CD8-positive, alpha-beta memory T cell (primary cell): ENCODE measurements at places on chromosomes 6 and 20.

DNA sequence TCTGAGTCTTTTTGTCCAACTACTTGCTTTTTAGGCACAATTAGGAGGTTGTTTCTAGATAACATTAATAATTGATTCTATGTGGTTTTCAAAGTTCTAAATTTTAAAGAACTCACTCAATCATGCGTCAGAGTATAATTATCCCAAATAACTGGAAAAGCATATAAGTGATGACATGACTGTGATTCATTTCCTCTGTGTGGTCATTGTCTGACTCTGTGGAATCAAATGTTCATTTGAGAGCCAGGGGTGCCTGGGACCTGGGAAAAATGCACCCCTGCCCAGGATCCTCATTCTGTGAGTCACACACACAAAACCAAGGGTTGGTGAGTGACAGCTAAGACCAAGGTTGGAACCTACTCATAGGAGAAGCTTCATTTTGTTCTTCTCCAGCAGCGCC is 127.1 kb upstream of the MLIP start:
- H3K27me3 ChIP-seq, result no peaks in the 10 kb centered on the region
- no peak overlapping the region for H3K4me3 ChIP-seq
- no peak overlapping the region for H3K27ac ChIP-seq

GRCh38 chr6:167093922-167094432 is 28.9 kb upstream of the CCR6 start:
- H3K36me3 ChIP-seq, result no peaks in the 10 kb centered on the region
- peak overlapping the region; percentile 62 for H3K27ac ChIP-seq
- peak; percentile 81 for DNase-seq
- H3K4me1 ChIP-seq, result peaks cover 48% of the 10 kb centered on the region
- peak overlapping the region; percentile 46 for H3K4me3 ChIP-seq

DNA sequence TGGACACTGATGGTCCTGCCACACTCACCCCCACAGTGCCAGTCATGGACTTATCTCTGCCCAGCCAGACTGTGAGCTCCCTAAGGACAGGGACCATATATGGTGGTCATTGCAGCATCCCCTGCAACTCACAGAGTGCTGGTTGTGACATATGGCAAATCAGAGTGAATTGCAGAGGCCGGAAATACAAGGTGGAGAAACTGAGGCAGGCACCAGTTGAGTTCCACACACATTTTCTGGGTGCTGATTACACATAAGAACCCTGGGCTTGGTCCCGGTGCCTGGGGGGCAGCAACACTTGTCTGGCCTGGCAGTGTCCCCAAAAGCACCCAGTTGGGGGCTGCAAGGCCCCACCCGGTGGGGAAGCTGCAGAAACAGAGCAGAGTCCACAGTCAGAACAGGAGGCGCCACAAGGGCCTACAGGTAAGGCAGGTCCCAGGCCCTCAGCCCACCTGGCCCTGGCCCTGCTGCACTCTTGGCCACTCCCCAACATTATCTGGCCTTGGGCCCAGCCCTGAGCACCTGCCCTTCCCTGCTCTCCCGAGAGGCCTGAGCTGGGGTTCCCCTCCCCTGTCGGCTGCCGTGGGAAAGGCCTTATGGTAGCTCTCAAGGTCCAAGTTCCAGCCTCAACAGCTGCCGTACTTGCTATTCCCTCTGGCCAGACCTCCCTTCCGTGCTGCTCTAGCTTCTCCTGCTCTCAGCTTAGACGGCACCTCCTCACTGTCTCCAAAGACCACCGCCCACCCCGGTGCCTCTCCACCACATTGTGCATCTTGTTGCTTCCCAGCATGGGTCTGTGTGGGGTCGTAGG is 140.8 kb upstream of the PTPN1 start:
- no peaks in the 10 kb centered on the region for H3K4me1 ChIP-seq
- H3K4me3 ChIP-seq, result no peak overlapping the region
- no peak for DNase-seq
- no peak overlapping the region for H3K27ac ChIP-seq

DNA sequence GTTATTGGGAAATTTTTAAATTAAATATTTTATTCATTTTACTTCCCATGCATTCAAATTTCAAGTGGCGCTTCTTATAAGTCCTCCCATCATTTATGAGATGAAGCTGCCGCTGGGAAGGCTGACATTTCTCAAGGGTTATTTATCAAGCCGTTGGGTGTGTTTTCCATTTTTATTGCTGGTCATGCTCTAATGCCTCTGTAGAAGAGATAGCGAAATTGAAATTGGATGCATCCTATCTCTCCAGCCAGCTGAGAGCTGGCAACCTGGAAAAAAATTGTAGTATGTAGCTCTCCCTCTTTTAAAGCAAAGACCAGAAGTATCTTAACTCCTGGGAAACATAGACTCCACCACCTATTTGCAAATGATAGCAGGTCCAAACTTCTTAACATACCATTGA is 135.9 kb downstream of the C6orf118 start:
- H3K4me3 ChIP-seq, result no peak overlapping the region
- no peaks in the 10 kb centered on the region for H3K36me3 ChIP-seq
- no peaks in the 10 kb centered on the region for H3K4me1 ChIP-seq
- no peak overlapping the region for H3K27ac ChIP-seq
- DNase-seq, result no peak

DNA sequence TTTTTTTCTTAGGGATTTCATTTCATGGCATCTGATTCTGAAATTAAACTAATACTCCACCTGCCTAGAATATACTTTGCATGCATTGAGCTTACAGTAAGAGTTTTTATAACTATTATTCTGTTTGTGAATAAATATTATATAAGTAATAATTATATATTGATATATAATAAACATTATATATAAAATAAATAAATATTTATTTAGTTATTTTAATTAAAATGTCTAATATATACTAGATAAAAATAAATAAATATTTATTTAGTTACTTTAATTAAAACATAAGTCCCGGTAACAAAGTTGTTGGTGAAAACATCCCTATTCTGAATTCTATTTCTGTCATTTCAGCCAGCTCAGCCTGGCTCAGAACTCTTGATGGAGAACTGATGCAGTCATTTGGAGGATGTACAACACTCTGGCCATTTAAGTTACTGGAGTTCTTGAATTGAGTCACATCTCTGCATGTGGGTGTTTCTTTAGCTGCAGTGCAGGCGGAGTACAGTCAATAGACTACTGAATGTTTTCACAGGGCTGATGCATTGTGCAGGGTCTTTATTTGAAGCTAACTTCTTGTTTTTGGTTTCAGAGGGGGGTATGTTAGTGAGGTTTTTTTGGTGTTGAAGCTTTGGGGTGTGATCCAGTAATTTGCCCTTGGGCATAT is 508.9 kb upstream of the ADGRB3 start:
- no peak overlapping the region for H3K27ac ChIP-seq
- H3K27me3 ChIP-seq, result no peaks in the 10 kb centered on the region
- no peak for DNase-seq
- H3K4me1 ChIP-seq, result no peaks in the 10 kb centered on the region
- H3K36me3 ChIP-seq, result no peaks in the 10 kb centered on the region

DNA sequence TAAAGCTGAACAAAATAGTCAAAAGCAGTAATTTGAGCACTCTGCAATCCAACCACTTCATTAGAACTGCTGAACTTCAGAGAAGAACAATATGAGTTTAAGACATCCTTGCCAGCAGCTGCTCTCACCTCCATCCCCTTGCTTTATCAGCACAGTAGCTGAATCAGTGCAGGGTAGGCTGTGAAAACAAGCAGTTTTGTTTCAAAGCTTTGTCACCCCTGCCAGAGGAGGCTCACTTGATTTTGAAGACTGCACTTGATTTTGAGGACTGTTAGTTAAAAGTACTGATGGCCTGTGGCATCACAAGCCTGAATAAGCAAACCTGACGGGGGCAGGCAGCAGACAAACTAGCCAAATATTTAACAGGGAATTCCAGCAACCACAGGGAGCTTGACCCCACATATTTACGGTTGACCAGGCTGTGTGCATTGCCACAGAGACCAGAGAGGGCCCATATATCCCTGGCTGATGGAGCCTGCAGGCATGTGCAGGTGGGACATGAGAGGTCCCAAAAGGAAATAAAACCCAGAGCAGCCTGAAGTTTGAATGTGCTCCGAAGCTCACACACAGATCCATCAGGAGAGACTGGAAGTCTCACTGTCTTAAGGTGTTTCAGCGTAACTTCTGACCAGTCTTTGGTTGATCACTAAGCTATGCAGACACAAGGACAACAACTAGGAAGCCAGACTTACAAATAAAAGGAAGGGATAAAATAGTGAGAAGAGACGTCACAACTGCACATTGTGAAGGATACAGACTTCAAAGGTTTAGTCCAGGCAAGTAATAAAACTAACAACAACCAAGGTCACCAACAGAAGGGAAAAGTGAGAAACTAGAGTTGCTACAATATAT is 97.4 kb downstream of the PDSS2 start:
- DNase-seq, result no peak
- no peaks in the 10 kb centered on the region for H3K27me3 ChIP-seq
- no peak overlapping the region for H3K4me3 ChIP-seq
- H3K36me3 ChIP-seq, result peaks cover 4% of the 10 kb centered on the region
- H3K4me1 ChIP-seq, result no peaks in the 10 kb centered on the region
- no peak overlapping the region for H3K27ac ChIP-seq

DNA sequence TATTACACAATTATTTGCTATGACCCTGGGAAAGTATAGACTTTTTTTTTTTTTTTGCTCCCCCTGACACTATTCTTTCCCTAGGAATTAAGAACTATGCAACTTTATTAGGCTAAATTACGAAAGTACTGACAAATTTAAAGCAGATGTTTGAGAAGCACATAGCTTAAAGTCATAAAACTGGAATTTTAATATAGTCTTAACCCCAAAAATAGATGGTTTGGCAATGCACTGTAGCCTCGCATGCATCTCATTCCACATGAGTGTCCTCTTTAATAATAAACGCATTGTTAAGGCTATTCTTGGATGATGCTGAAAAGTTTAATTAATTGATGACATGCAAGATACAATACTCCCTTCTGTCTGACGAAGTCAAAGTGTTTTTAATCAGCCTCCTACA is 49.3 kb downstream of the TBC1D7 start:
- no peaks in the 10 kb centered on the region for H3K36me3 ChIP-seq
- no peak overlapping the region for H3K4me3 ChIP-seq
- H3K27me3 ChIP-seq, result no peaks in the 10 kb centered on the region

GRCh38 chr6:137099689-137100403 is 55.1 kb upstream of the IL20RA start:
- no peaks in the 10 kb centered on the region for H3K27me3 ChIP-seq
- no peak overlapping the region for H3K4me3 ChIP-seq
- no peak for DNase-seq
- no peaks in the 10 kb centered on the region for H3K36me3 ChIP-seq

- no peaks in the 10 kb centered on the region for H3K36me3 ChIP-seq
- no peak overlapping the region for H3K27ac ChIP-seq
- DNase-seq, result no peak
Observed at GRCh38 chr6:109623288-109623687, 67.7 kb downstream of the AK9 start.

GRCh38 chr6:18343741-18344140 is 43.4 kb upstream of the RNF144B start:
- H3K27ac ChIP-seq, result no peak overlapping the region
- DNase-seq, result no peak
- H3K27me3 ChIP-seq, result no peaks in the 10 kb centered on the region
- H3K36me3 ChIP-seq, result no peaks in the 10 kb centered on the region

GRCh38 chr6:113953346-113953745 is 17.6 kb downstream of the HDAC2 start:
- H3K4me1 ChIP-seq, result no peaks in the 10 kb centered on the region
- no peak overlapping the region for H3K27ac ChIP-seq
- peaks cover 12% of the 10 kb centered on the region for H3K36me3 ChIP-seq
- no peak overlapping the region for H3K4me3 ChIP-seq
- H3K27me3 ChIP-seq, result no peaks in the 10 kb centered on the region
- no peak for DNase-seq

- no peak overlapping the region for H3K4me3 ChIP-seq
- peak; percentile 9 for DNase-seq
- no peak overlapping the region for H3K27ac ChIP-seq
- no peaks in the 10 kb centered on the region for H3K36me3 ChIP-seq
- no peaks in the 10 kb centered on the region for H3K4me1 ChIP-seq
- H3K27me3 ChIP-seq, result no peaks in the 10 kb centered on the region
Observed at GRCh38 chr20:51326201-51326819, 216.2 kb downstream of the NFATC2 start.

GRCh38 chr6:13053006-13053461 is 275.3 kb downstream of the TBC1D7 start:
- no peak for DNase-seq
- no peak overlapping the region for H3K27ac ChIP-seq
- H3K27me3 ChIP-seq, result no peaks in the 10 kb centered on the region
- H3K4me3 ChIP-seq, result no peak overlapping the region

- DNase-seq, result peak; percentile 64
- no peaks in the 10 kb centered on the region for H3K36me3 ChIP-seq
- peak overlapping the region; percentile 55 for H3K4me3 ChIP-seq
- H3K27me3 ChIP-seq, result no peaks in the 10 kb centered on the region
- peaks cover 48% of the 10 kb centered on the region for H3K4me1 ChIP-seq
Observed at GRCh38 chr6:25366903-25367545, 87.8 kb downstream of the CARMIL1 start.

DNA sequence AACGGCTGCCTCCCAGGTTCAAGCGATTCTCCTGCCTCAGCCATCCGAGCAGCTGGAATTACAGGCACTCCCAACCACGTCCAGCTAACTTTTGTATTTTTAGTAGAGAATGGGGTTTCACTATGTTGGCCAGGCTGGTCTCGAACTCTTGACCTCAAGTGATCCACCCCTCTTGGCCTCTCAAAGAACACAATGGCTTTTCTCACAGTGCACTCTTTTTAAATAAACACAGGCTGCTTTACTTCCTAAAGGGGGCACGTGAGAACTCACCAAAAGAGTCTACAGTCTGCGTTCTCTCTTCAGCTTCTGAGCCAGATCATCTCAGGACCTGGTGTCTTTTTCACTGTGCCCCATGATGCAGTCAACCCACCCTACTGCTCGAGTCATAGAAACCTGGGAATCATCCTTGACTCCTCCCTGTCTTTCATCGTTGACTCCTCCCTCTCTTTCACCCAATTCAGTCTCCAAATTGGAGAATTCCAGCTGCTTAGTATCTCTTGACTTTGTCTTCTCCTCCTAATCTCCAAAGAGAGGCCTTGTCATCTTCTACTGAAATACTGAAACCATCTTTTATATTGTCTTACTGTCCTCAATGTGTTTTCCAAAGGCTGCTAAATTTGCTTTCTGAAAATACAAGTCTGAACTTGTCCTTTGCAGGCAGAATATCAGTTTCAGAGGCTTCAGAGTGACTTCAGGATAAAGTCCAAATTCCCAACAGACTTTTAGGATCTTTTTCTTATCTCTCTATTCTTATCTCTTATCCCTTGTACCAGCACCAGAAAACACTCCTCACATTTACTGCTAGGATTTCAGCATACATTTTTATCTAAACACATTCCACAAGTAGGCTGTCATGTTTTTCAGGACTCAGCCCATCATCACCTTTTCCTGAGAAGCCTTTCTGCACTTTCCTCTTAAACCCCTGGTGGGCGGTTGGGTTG is 323.4 kb downstream of the SYNE1 start:
- peaks cover 11% of the 10 kb centered on the region for H3K4me1 ChIP-seq
- H3K4me3 ChIP-seq, result no peak overlapping the region
- no peaks in the 10 kb centered on the region for H3K27me3 ChIP-seq
